NCI-H2081 treated with DMSO at 0.1 percent for 48 hours (cell line): ENCODE measurements at places on chromosomes 1 and 21.

DNA sequence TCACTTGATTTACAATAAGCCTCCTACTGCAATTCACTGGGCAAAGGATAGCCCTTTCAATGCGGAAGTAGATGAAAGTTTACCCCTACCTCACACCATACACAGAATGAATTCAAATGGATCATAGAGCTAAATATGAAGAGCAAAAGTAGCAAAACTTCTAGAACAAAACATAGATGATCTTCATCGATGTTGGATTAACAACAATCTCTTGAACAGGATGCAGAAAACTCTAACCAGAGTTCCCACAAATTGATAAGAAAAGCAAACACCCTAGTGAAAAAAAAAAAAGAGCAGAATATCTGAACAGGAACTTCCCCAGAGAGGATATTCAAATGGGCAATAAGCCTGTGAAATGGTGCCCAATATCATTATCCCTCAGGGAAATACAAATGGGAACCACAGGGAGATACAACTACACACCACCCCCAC is 1.9 kb upstream of the UBASH3A start:
- no peak for DNase-seq

DNA sequence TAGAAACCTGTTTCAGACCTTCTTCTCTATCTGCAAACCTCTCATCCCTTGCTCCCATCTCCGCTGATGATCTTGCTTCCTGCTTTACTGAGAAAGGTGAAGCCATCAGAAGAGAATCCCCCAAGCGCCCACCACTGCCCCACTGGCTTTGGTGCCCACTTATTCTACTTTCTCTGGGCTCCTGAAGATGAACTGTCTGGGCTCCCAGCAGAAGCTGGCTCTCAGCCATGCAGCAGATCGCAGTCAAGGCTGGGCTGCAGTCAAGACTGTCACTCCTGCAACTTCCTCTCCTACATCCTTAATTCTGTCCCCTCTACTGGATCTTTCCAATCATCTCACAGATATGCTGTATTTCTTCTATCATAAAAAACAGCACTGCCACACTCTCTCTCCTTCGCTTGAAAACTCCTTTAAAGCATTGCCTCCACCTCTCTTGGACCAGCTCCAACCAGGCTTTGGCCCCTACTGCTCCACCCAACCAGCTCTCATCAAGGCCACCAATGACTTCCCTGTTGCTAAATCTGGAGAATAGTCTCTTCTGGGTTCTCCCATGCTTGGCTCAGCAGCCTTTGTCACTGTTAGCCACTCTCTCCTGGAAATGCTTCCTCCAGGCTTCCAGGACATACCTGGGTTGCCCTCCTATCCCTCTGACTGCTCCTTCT is 25.8 kb downstream of the TRIM62 start:
- no peak for DNase-seq

- no peak for DNase-seq
Measured at GRCh38 chr1:16013220-16013907, 4.5 kb downstream of the HSPB7 start.

DNA sequence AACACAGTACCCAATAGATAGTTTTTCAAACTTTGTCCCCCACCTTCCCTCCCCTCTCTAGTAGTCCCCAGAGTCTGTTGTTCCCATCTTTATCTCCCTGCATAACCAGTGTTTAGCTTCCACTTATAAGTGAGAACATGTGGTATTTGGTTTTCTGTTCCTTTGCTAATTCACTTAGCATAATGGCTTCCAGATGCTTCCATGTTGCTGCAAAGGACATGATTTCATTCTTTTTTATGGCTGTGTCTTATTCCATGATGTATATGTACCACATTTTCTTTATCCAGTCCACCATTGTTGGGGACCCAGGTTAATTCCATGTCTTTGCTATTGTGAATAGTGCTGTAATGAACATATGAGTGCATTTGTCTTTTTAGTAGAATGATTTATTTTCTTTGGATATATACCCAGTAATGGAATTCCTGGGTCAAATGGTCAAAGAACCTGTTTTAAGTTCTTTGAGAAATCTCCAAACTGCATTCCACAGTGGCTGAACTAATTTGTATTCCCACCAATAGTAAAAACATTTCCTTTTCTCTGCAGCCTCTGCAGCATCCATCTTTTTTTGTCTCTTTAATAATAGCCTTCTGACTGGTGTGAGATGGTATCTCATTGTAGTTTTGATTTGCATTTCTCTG is 126.0 kb downstream of the AK5 start:
- no peak for DNase-seq

DNA sequence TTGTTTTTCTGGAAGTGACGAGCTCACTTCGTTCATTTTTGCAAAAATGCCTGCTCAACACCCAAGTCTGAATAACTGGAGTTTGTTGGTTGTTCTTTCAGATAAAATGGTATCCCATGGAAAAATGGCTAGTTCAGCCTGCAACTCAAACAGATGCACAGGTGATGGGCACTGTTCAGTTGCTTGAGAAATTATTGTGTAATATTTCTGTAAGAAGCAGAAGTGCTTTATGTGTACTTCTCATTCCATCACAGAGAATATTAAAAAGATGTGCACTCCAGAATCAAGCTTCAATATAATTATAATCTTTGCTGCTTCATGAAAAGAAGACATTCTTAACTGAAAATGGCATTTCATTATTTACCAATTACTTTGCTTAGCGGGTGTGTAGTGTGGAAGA is 9.1 kb downstream of the SYT2 start:
- DNase-seq, result no peak

- no peak for DNase-seq
Measured at GRCh38 chr1:78070210-78070609, 24.4 kb downstream of the GIPC2 start.

DNA sequence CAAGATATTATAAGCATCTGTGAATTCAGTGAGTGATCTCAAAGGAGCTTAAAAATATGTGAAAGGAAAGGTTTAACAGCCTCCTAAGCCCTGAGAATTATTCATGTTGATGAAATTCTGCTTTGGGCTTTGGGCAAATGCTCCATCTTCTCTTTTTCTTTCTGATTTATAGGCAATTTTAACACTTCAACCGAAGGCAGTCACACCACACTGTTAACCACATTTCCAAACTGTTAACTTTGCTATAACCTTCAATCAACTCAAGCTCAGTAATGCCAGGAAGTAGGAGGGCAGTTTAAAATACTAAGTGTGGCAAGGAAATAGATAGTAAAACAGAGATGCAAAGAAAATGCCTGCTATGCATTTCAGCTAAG is 54.4 kb upstream of the NEK7 start:
- no peak for DNase-seq

- no peak for DNase-seq
Measured at GRCh38 chr1:178342745-178343144, 154.0 kb downstream of the CLEC20A start.

- DNase-seq, result no peak
Measured at GRCh38 chr1:3233551-3233950, 164.5 kb downstream of the PRDM16 start.

DNA sequence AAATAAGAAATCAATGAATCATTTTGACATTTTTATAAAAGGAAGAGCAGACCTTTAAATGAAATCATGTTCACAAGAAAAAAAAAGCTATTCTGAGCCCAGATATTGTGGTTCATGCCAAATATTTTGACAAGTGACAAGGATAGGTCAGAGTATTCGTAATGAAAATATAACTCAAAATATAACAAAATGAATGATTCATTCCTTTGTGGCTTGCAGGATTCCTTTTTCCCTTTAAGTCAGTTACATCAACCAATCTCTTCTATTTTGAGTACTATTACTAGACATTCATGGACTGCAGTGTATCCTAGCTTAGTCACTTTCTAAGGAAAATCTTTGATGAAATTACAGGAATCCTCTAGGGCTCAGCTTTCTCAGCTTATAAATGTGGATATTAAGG is 188.7 kb downstream of the COL11A1 start:
- DNase-seq, result no peak

DNA sequence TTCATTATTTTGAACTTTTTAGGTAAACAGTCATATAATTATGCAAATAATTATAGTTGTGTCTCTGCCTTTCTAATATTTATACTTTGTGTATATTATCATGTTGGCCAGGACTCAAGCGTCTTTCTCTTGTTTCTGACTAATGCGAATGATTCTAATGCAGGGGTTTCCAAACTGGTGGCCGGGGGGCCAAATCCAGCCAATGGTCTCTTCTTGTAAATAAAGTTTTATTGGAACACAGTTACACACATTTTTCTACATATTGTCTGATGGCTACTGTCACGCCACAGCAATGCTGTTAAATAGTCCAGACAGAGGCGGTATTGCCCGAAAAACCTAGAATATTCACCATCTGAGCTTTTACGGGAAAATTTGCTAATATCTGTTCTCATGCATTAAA is 8.9 kb upstream of the POFUT2 start:
- no peak for DNase-seq

DNA sequence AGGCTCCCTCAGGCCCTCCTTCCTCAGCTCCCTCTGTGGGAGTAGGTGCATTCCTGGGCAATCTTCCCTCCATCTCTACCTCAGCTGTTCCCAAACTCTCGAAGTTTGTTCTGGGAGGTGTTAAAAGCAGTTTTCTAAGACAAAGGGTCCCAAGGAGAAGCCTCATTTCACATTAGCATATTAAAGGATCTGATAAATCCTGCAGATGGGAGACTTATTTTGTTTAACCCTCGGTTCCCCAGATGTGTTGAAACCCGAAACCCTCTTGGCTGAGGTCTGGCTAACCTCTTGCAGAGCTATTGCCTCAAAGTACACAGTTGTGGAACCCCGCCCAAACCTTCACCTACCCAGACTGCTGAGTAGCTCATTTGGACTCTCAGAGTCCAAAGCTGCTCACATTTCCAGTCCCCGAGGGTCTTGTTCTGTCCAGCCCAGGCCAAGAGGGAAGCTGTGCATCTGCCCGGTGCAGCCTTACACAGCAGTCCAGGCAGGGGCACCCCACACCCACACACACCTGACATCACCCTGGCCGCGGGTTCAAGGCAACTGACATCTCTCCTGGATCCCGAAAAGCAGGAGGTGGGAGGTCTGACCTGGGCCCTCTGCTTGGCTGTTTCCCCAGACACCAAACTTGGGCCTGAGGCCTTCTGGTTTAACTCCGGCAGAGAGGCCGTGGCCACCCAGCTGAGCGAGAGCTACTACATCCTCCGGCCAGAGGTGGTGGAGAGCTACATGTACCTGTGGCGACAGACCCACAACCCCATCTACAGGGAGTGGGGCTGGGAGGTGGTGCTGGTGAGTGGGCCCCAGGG is 19.5 kb upstream of the SELENON start:
- no peak for DNase-seq

DNA sequence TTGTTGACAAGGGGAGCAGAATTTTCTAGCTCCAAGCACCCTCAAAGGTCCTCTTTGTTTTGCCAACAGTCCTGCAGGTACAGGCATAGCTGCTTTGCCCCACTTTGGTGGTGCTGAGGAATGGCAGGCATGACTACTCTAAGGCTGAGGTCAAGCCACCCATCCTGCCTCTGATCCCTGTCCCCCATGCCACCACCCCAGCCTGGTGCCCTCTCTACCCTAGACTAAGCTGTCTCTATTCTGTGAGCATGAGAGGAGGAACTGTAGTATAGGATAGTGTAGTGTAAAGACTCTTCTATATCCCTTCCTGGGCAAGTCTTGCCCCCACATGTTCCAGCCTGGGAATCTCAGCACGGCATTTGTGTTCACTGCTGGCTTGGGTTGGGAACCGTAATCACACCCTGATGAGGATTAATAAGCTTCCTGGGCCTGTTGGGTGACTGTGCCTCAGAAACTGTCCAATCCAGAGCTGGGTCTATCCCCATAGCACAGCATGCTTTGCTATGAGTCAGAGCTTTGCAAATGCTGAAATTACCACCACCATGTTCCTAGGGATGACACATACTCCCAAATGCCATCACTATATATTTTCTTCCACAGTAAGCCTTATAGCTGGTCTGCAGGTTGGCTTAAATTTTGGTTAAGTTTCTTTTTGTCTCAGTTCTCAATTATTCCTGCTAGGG is 105.7 kb upstream of the PPP2R5A start:
- DNase-seq, result no peak

GRCh38 chr1:5770981-5771765 is 221.1 kb downstream of the NPHP4 start:
- no peak for DNase-seq

DNA sequence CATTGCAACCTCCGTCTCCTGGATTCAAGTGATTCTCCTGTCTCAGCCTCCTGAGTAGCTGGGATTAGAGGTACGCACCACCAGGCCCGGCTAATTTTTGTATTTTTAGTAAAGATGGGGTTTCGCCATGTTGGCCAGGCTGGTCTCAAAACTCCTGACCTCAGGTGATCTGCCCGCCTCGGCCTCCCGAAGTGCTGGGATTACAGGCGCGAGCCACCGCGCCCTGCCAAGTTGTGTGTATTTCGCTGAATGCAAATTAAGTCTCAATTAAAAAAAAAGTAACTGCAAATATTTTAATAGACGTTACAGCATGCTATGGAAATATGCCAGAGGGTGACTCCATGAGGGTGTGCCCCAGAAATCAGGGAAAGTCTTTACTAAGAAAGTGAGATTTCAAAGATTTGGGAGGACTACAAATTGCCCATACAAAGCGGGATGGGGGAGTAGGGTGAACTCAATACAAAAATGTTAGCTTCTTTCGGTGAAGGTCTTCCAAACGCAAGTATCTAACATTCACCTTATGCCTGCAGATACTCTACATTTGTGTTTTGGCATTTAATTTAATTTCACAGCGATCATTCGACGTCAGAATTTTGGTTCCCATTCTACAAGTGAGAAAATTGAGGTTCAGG is 85.6 kb downstream of the NKAIN1 start:
- no peak for DNase-seq

GRCh38 chr1:197170538-197170937 is 24.1 kb upstream of the ASPM start:
- no peak for DNase-seq
